ENCODE measurements at places on chromosomes 7 and 10.

- peak; percentile 97 for DNase-seq
These were observed at the start of gene STMP1 for GRCh38 chr7:135662373-135663114. Gene STMP1 (plus strand): TSS chr7:135662514.

GRCh38 chr10:97975598-97975997 is 54.8 kb downstream of the CRTAC1 start:
- DNase-seq: no peak

DNA sequence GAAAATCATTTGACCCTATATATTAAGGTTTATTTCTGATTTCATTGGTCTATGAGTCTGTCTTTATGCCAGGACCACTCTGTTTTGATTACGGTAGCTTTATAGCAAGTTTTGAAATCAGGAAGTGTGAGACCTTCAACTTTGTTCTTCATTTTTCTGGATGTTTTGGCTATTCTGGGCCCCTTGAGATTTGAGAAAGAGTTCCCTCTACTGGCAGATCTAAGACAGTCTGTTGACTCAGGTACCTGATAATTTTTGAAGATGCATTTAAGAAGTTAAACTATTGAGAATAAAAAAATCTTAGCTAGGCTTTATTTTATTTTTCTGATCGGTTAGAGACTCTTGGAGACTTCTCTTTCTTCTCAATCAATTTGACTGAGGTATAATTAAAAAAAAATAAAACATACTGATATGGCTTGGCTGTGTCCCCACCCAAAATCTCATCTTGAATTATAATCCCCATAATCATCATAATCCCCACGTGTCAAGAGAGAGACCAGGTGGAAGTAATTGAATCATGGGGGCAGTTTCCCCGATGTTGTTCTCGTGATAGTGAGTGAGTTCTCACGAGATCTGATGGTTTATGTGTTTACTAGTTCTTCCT is 209.2 kb downstream of the SNX10 start:
- DNase-seq: no peak

- DNase-seq: no peak
These were observed 85.7 kb downstream of the MMRN2 start for GRCh38 chr10:86871563-86872183.

- DNase-seq: no peak
These were observed 60.9 kb downstream of the GRB10 start for GRCh38 chr7:50721661-50722259.

- peak; percentile 46 for DNase-seq
These were observed 153.0 kb upstream of the FGFR2 start for GRCh38 chr10:121751191-121751760.

DNA sequence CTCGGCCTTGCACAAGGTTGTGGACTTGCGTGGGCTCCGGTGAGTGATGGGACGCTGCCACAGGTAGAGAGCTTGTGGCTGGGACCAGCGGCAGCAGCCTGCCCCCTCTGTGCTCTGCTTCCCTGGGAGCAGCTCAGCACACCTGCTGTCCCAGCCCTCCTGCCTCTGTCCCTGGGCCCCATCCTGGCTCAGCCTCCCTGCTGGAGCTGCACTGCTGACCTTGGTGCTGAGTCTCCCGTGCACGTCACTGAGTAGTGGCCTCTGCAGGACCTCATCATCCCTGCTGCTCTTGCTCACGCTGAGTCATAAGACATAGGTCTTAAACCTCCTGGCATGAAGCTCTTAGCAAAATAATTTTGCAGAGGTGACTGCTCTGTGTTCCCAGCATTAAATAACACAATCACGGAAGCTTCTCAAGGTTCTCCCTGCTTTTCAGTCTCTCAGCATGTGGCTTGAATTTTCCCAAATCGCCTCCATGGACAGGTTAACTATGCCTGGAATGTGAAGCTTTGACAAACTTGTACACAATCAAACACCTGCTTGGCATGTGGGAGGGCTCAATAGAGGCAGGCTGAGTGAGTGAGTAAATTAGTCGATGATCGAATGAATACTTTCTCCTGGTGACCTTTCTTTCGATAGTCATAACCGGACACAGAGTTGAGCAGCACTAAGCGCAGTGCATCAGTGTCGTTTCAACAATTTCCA is 63.8 kb upstream of the NPS start:
- no peak for DNase-seq

DNA sequence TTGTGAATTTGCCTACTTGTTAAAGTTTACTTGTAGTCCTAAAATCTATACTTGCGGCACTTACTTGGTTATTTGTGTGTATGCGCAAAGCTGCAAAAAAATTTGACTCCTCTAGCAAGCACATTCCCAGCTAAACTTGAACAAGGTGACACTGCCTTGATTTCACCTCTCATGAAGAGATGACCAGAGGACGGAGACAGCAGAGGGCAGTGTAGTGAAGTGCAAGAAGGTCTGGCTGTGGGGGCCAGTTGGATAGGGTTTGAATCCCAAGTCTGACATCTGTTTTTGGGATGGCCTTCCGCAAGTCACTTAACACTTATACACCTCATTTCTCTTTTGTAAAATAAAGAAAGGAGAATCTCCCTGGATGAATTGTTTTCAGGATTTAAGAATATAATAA is 15.7 kb downstream of the SLK start:
- no peak for DNase-seq

- DNase-seq: no peak
These were observed 32.3 kb downstream of the ATRNL1 start for GRCh38 chr10:115125505-115125904.

GRCh38 chr10:51231754-51232153 is 157.5 kb downstream of the PRKG1 start:
- DNase-seq: peak; percentile 41

GRCh38 chr7:137269240-137269639 is 74.3 kb downstream of the PTN start:
- DNase-seq: no peak

DNA sequence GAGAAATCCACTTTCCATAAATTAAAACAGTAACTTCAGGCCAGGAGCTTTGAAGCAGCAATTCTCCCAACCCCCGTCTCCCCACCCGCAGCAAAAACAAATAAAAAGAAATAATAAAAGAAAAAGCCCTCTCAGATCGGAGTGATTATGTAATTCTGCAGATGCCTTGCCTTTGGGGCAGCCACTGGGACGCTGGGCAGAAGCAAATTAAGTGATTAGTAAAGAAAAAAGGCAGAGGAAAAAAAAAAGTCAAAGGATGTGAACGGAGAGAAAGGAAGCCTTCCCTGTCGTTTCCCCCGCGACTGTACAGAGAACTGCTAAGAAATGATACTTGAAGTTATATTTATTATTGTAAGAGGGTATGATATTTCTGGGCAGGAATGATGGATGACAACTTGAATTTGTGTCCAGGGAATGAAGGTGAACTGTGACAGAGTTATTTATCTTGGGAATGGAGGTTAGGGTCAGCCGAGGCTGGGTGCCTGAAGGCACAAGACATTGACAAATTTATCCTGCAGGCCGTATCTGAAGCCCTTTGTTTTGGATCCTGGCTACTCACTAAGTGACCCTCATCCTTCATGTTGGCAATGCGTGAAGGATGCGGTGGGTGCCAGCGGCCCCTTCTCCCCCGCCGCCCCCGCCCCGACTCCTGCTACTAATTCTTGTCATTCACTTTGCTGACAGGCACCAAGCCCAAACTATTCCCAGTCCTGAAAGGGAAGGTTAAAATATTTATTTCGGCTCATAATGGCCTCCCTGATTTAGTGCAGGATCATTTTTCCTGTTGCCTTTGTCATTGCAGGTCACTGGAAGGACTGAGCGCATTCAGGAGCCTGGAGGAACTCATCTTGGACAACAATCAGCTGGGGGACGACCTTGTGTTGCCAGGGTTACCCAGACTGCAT is 604.0 kb downstream of the LRMDA start:
- no peak for DNase-seq

DNA sequence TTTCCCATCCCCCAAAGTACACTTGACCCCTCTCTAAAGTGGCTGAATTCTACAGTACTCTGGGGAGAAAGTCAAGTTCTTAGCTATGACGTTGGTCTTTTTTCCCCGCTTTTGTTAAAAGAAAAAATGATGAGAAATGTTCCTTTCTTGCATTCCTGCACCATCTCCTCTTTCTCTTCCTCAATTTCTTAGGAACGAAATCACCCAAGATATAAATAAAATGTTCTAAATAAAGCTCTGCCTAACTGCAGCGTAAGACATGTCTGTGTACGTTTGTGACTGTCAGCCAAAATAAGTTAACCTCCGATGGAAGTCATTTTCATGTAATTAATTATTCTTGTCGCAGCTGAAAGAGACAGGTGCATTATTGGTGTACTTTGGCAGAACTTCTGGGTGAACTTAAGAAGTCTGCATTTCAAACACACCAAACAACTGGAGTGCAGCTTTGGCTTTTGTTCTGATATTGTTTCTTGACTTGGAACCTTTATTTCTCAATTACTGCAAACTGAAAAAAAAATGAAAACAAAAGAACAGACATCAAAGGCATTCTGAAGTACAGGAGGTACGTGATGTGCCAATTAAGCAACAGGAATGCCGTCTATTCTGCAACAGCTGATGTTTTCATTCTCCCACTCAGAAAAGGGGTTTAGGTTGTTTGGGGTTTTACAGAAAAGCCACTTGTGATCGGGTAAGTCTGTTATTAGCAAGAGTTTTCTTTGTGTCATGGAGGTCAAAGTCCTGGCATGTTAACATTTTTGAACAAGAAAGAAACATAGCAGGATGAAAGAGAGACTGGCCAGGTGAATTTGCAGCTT is 82.4 kb upstream of the SDK1 start:
- no peak for DNase-seq

GRCh38 chr7:117689406-117689805 is 183.8 kb downstream of the CTTNBP2 start:
- DNase-seq: no peak

- no peak for DNase-seq
These were observed 102.8 kb upstream of the MBL2 start for GRCh38 chr10:52875336-52875735.

DNA sequence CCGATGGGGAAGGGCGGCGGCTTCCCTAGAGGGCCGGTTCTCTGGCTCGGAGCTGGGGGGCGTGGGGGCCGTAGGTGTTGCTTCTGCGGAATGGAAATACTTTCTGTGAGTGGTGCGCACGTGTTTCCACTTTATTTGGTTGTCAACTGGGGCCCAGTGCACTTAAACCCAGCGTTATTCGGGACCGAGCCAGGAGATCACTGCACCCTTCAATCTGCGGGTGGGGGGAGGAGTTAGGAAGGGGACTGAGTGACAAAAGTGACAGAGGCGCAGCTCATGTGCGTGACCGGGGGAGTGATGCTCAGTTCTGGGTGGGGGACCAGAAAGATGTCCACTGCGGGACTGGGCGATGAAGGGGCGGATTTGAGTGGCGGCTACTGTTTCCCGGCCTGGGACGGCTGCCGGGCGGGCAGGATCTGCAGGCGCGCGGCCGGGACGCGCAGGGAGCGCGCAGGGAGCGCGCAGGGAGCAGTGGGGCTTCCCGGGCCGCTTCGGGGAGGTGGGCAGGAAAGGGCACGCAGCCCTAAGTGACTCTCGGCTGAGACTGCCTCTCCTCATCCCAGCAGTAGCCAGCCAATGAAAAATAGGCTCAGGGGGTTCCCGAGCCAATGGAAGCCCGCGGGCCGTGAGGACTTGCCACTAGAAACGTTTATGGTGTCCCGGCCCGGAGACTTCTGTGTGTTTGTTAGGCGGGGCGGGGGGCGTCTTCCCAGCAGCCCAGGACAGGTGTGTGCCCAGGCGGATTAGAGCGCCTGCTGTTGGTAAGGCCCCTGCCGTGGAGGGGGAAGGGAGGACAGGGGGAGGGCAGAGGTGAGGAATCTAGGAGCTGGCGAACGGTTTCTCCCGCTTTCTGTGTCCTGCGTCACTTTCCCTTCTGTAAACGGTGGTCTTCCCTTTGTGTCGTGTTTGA is 54.3 kb upstream of the KDM7A start:
- no peak for DNase-seq

DNA sequence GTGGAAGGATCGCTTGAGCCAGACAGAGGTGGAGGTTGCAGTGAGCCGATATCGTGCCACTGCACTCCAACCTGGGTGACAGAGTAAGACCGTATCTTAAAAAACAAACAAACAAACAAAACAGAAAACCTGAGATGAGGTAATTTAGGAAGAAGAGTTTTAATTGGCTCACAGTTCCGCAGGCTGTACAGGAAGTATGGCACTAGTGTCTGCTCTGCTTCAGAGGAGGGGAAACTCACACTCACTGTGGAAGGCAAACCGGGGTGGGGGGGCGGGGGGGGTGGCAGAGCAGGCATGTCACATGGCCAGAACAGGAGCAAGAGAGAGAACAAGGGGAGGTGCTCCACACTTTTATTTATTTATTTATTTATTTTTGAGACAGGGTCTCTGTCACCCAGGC is 5.1 kb downstream of the UBE2D4 start:
- DNase-seq: no peak

- peak; percentile 67 for DNase-seq
These were observed 203.2 kb downstream of the ARL4A start for GRCh38 chr7:12890586-12890985.

GRCh38 chr7:147982307-147982706 is 608.3 kb upstream of the C7orf33 start:
- no peak for DNase-seq

- DNase-seq: no peak
These were observed 42.8 kb upstream of the PRSS58 start for GRCh38 chr7:142300689-142301088.

DNA sequence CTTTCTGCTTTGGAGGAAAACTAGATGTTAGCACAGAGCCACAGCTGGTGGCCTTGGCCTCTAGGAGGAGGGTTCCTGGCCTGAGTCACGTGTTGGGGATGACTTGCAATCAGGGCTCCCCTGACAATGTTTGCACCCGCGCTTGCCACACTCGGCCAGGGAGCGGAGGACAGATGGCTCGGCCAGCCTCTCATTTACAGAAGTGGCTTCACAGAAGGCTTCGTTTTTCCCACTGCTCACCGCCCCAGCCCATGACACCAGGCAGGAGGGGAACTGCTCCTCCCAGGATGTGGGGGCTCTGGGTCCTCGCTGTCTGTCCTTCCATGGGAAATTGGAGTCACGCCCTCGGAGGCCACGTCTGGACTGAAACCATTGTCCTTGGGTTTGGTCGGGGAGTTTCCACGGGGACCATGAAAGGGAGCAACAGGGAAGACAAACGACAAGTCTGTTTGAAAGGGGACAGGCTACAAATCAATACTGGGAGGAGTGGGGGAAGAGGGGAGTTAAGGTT is 49.6 kb upstream of the UBE3C start:
- DNase-seq: no peak

- DNase-seq: peak; percentile 64
These were observed 97.6 kb downstream of the SUGCT start for GRCh38 chr7:40232242-40232893.

GRCh38 chr10:19974554-19974953 is 158.3 kb downstream of the PLXDC2 start:
- no peak for DNase-seq

GRCh38 chr10:46298477-46299285 is 11.9 kb downstream of the ANTXRL start:
- DNase-seq: no peak

DNA sequence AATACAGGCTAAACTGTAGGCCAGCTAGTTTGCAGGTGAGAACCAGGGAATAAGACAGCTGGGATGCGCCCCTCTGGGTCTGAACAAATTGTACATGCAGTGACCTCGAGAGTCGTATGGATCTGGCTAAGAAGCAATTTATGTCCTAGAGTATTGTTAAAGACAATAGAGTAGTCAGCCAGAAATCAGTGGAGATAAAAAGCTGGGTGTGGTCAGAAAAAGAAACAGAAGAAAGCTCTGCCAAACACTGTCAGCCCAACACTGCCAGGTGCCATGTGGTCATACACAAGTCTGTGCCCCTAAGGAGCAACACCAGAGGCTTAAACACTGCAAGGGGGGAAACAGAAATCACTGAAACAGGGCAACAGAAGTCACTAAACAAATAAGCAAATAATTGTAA is 62.2 kb downstream of the CNOT4 start:
- no peak for DNase-seq

- no peak for DNase-seq
These were observed 59.4 kb upstream of the MXI1 start for GRCh38 chr10:110147961-110148360.

GRCh38 chr7:106717955-106718871 is 57.3 kb upstream of the CCDC71L start:
- peak; percentile 97 for DNase-seq

All from fibroblast of gingiva (primary cell).